ENCODE measurements at places on chromosomes 2 and 18.

DNA sequence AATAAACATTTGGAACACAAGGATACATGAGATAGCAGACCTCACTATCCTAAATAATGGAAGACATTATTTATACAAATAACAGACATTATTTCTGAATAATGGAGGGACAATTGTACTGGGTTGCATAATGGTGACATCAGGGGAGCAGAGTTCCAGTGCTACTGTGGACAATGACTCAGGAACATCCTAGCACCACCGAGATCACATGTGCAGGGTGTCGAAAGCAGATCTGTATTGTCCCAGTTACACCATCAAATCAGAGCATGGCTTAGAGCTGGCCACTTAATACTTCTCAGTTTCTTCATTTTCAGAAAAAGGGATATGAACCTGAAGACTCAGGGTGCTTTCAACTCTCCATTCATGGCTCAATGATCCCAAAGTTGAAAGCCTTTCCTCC lies 249.1 kb upstream of the RBMS1 start:
- peak; percentile 49 for DNase-seq

- no peak for DNase-seq
These were observed 285.3 kb downstream of the SOX11 start for GRCh38 chr2:5977477-5977876.

DNA sequence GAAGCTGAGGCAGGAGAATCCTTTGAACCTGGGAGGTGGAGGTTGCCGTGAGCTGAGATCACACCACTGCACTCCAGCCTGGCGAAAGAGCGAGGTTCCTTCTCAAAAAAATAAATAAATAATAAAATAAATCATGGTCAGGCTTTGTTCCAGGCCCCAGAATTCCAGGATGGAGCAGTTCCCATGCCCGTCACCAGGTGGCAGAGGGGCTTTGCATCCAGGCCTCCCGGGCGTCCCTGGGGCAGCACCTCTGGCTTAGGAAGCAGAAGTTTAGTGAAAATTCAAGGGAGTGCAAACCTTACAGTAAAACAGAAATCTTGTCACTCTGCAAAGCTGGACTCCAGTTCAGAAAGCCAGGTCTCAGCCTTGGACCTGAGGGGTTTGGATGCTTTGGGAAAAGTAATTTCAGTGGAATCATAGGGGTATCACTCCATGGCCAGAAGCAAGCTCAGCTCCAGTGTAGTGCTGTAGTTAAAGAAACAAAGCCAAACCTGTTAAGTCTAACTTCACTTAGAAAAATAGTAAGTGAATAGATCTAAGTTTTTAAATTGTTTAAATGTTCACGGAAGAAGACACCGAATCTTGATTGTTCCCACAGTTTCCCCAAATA lies 512.7 kb downstream of the CMPK2 start:
- peak; percentile 68 for DNase-seq

- no peak for DNase-seq
These were observed 256.9 kb upstream of the DPP10 start for GRCh38 chr2:114185501-114185900.

DNA sequence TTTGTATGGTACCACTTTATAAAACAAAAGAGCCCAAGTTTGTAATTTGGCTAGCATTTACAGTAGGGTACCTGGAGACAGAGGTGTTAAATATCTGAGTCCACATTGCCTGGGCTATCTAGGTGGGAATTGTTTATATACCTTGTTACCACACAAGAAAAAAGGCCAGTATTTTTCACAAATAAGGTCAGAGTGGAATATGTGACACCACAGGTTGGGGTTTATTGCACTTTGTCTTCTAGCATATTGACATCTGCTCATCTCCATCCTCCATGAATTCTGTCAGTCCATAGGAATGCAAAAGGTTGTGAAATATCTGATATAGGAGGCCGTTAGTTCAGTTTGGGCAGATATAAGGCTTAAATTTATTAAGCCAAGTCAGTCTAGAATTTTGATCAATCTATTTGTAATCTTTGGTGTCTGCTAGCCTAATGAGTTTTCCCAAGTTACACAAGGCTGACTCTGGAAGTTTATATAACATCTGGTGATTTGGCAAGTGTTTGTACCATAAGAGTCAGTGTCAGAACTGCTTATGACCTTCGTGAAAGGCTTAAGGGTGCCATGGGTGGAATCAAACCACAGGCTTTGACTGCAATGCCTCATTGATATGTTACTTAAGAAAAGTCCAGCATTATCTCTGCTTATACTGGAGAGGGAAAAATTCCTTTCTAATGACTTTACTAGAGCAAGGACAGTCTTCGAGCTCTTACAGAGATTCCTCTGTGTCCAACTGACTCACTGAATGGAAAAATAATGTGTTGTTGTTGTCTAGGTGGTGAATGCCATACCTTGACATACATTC lies 11.3 kb upstream of the DPP4 start:
- DNase-seq: peak; percentile 47

All from MCF 10A (cell line).